ENCODE measurements at places on chromosomes 12 and 14.

DNA sequence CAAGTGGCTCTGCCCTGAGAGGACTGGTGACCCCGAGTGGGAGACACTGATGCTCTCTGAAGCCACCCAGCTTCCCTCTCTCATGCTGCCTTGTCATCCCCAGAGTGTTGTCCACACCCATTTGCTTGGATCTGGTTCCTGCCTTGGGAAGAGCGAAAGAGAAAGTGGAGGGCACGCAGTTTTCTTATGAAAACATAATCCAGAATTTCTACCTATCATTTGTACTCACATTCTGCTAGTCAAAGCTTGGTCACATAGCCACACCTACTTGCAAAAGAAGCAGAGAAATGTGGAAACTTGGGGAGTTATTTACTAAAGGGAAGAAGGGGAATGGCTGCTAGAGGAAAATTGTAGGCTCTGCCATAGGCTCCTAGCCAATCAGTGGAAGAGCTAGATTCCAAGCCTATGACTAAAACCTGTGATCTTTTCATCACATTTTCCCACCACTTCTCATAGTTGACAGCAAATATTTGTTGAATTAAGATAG, 326.3 kb downstream of the ZFP36L1 start:
- no peak for DNase-seq

DNA sequence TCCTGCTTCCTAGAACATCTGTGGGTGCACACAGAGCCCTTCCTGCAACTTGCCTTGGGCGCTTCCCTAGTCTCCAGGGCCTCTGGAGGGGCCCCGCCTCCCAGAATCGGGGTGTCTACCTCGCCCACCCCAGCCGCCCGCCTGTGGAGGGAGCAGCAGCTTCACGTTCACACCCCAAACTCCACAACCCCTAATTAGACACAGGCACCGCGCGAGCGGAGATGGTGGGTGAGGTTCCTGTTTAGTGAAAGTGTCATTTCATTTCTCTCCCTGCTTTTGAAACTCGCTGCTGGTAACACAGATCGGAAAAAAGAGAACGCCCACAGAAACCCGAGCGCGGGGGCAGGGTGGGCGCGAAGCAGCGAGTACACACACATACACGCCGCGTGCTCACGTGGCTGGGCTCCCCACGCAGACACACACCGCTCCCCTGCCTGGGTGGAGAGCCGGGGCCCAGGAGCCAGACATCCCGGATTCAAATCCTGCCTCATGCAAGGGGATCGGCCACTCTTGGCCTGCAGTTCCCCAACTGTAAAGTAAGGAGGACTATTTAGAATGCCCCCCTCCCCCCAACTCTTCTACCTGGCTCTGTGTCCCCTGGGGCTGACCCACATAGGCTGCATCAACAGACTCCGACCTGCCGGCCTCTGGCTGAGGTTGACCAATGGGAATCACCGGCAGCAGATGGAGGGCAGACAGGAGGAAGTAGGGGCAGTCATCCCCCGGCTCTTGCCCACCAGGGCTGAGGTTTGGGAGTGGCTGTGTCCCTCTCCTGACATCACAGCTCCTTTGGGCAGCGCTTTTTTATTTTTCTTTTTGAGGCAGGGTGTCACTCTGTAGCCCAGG, 79.2 kb upstream of the NCOR2 start:
- no peak for DNase-seq

- DNase-seq: peak; percentile 7
Observed at GRCh38 chr12:58346032-58346632, 404.8 kb downstream of the ATP23 start.

GRCh38 chr12:50615907-50616296, 111.1 kb downstream of the DIP2B start:
- no peak for DNase-seq

GRCh38 chr14:72008666-72009065, 76.4 kb downstream of the RGS6 start:
- no peak for DNase-seq

DNA sequence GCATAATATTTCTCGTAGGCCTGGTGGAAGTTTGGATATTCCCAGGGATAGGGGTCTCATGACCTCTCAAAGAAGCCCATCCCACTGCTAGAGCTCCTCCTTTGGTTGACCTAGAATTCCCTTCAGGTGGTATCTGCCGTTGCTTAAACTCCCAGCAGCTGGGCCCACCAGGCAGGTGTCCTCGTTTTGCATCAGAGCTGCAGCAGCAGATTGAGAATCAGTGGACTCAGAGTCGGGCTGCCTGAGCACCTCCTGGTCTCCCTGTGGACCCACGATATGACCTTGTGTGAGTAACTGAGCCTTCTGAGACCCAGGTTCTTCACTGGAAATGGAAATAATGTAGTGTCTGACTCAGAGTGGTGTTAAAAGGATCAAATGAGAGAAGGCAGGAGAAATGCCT, 132.7 kb downstream of the PAPOLA start:
- no peak for DNase-seq

DNA sequence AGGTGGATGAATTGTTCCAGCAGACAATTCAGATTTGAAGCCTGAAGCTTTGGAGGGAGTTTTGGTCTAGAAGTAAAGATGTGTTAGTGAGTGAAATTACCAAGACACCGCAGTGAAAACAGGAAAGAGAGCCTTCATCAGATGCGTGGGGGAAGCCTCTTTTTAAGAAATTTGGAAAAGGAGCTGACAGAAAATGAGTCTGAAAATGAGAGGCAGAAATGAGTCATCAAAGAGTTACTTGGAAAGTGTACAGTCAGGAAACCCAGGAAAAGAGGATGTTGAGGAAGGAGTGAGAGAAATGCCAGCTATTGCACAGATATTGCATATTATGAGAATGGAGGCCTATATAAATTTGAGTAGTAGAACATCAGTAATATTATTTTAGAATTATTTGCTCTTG, 520.7 kb downstream of the NRXN3 start:
- no peak for DNase-seq

- DNase-seq: no peak
Observed at GRCh38 chr12:111642681-111643426, 42.9 kb downstream of the BRAP start.

- DNase-seq: no peak
Observed at GRCh38 chr12:50529345-50529744, 24.6 kb downstream of the DIP2B start.

DNA sequence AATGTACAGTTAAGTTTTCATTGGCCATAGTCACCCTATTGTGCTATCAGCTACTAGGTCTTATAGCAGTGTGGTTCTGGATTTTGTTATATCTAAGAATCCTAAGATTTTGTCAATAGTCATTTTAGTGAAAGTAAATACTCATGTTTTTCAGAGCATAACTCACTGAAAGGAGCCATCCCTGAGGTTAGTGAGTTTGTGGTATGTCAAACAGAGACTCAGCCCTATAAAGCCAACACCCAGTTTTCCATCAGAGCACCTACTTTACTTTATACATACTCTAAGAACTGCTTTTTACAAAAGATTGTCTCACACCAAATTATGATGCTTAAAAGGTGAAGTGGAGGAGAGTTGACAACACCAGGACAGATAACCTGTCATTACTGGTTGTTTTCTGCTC, 686.3 kb upstream of the LRFN5 start:
- no peak for DNase-seq

DNA sequence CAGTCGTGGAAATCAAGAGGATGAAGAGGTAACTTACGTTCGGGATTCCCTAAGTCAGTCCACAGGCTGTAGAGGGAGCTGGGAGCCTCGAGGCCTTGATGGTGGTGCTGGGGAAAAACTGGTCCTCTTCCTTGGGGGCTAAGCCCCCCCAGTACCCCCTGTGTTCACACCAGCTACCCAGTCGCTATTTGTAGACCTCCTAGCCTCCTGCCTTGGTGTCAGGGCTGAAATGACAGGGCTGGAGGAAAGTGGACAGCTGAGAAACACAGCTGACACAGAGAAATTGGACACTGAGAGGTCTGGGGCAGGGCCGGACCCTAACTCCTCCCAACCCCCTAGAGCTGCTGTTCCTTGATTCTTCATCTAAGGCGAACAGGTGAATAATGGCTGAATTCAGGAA, at the start of gene STAC3:
Gene STAC3, minus strand, starts transcription at position 232 of the 400 bp plus-strand sequence. CDS start 1,551 bp downstream, outside the sequence.
- DNase-seq: no peak

DNA sequence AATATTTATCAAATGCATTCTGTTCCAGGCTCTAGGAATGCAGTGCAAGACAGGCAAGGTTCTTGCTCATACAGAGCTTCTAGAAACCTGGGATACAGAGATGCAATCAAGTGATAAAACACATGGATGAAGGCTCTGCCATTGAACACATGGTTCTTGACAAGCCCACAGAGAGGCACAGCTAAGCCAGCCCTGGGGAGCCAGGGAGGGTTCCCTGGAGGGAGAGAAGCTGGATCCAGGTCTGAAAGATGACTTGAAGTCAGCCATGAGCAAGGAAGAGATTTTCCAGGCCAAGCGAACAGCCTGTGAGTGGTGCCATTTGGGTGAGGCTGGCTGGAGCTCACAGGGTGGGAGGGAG, 66.2 kb downstream of the IRF2BPL start:
- DNase-seq: no peak

GRCh38 chr12:63206909-63207308, 55.9 kb upstream of the AVPR1A start:
- no peak for DNase-seq

- no peak for DNase-seq
Observed at GRCh38 chr14:94111276-94112095, 950 bp downstream of the IFI27 start.

DNA sequence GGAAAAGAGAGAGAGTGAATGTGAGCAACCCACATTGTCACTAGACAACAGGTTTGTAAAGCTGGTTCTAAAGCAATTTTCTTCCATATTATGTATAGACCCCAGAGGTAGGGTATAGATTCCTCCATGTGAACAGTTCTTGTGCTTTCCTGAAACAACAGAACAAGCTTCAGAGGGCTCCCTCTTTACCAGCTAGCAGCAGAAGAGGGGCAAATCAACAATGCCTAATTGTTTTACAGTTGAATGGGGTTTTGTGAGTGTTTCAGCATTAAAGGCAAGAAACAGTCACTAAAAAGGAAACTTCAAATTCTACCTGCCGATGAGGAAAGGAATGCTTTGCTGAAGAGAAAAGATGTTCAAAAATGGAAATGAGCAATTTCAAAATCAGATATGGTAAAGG, 341.2 kb upstream of the KITLG start:
- no peak for DNase-seq

DNA sequence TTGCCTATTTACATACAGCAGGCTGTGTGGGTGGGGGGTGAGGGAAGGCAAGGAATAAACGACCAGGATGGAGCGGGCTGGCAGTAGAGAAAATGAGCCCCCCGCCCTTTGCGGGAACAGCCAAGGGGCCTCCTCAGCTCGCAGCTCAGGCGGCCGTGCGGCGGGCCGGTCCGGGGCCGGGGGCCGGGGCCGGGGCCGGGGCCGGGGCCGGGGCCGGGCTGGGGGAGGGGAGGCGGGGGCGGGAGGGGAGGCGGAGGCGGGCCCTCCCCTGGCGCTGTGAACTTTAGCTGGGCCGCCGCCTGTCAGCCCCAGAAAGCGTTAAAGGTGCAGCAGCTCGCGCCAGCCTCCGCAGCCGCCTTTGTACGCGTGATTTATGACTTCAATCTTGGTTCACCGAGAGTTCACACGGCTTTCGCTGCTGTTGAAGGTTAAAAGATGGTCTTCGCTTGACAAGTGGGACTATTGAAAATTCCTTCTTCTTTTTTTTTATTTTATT, 28.8 kb downstream of the HOXC4 start:
- DNase-seq: no peak

- no peak for DNase-seq
Observed at GRCh38 chr12:32595251-32595650, 83.8 kb upstream of the DNM1L start.

Measured in DMS 273 treated with DMSO at 0.1 percent for 48 hours (cell line).